ENCODE measurements at places on chromosomes 7 and 10.

DNA sequence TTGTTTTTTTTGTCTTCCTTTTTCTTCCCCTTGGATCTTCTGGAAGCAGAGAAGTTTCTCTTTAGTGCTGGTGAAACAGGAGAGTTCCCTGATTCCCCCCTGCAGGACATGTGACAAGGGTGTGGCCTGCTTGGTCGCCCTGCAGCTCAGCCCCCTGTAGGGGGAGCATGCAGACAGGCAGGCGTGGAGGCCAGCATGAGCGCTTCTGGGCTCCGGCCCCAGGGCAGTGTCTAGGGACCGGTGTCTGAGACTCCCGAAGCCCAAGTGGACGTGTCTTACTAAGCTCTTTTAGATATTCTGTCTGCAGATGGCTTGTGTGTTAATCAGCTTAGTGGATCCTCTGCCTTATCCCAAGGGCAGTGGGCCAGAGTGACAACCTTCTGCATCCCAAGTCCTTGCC is 26.1 kb downstream of the PRSS58 start:
- peak; percentile 25 for DNase-seq

DNA sequence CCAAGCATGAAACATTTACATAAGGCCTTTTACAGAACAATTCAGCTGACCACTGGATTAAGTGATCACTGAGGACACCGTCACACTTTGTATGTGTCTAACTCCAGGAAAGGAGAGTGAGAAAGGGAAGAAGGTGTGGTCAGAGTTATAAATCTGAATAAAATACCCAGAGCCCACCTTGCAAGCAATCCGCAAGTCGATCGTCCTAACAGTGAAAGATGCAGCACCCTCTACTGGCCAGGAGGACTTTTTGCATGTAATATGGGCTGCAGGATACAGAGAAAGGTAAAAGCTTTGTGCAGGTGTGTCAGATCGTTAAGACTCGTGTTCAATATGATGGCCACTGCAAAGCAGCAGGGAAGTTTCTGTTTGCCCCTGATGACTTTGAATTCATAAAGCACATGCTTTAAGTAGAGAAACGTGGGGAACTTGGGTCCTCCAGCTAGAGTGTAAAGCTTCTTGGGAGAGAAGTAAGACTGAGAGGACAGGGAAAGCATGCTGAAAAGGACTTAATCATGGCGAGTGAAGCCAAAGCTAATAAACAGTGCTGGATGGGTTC is 68.5 kb upstream of the BMPER start:
- no peak for DNase-seq

GRCh38 chr7:155739538-155740143 is 72.6 kb downstream of the SHH start:
- no peak for DNase-seq

DNA sequence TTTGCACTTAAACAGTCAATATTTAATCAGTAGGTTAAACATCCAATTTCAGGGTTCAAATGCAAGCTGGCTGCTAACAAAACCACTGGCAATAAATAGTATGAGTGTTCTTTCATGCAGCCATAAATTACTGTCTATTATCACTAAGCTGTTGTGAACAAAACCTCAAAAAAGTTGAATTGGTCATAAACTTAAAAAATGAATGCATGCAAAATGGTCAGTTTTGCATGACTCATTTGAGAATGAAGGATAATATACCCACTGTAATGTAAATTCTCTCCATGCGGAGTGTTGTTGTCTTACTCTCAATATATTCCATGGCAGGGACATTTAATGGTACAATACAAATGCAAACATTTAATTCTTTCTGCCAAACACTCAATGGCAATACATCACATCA is 226.4 kb downstream of the MAGI2 start:
- DNase-seq = no peak

- DNase-seq = no peak
Observed at GRCh38 chr10:70476249-70477035, 2.1 kb upstream of the PALD1 start.

- DNase-seq = no peak
Observed at GRCh38 chr10:3495281-3495680, 289.7 kb downstream of the KLF6 start.

DNA sequence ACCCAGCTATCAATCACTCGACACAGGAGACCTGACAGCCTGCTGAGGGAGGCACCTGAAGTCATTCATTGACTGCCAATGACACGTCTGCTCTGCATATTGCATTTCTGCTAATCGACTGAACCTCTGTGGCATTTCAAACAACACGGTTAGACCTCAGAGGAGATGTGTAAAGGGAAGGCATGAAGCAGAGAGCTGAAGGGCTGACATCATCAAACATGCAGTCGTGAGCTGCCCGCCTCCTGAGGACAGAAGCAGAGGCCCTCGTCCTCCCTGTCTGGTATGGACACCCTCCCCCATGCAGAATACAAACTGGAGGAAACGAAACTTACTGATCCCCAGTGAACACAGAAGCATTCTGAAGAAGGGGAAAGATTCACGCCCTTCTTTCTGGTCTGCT is 462.6 kb upstream of the MGMT start:
- no peak for DNase-seq

GRCh38 chr7:36795451-36796021 is 71.2 kb upstream of the AOAH start:
- peak; percentile 27 for DNase-seq

DNA sequence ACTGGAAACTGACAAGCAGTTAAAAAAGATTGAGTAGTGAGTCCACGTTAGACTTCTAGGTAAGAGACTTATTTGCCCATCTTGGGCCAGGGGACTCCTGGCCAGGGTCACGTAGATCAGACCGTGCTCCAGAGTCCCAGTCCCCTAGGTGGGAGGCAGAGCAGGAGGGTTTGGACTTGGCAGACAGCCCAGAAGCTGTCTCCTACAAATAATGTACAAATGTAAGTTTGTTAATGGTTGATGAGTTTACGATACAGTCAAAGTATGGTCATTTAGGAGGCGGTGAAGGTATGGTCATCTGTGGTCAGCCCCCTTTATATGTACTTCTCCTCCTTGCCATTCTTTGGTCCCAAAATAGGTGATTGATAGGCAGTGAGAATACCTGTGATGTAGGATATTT is 28.2 kb downstream of the INPP5F start:
- peak; percentile 43 for DNase-seq

Data from hepatocyte (in vitro differentiated cells).